ENCODE measurements at places on chromosomes 1 and 21.
A peak's percentile ranks its signal among the peaks of the same experiment; 100 is the strongest.

DNA sequence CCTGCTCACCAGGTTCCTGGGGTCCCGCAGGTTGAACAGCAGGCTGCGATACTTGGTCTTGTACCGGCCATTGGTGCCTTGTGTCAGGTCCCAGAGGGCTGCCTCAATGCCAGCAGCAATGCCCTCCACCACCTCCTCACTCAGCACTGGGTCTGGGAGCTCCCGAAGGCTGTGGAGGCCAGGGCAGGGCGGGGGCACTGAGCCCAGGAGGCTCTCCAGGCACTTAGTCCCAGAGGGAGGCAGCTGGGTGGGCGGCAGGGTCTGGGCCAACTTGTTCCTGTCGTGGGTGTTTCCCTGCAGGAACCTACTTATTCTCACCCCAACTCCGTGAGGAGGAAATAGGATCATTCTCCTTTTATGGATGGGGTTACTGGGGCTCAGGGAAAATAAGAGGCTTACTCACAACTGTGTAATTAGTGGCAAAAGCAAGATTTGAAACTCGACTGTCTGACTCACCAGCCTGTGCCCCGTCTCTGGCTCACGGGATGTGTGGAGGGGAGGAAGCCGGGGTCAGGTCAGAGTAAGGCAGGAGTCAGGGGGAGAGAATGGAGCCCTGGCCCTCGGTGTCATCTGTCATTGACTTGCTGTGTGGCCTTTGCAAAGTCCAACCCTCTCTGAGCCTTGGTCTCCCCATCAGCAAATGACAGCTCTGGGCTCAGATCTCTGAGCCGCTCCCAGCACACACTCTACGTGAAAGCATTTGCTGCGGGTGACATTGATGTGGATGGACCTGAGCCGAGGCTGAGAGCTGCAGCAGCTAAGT is 17.2 kb downstream of the SPOCD1 start:
- DNase-seq: no peak

DNA sequence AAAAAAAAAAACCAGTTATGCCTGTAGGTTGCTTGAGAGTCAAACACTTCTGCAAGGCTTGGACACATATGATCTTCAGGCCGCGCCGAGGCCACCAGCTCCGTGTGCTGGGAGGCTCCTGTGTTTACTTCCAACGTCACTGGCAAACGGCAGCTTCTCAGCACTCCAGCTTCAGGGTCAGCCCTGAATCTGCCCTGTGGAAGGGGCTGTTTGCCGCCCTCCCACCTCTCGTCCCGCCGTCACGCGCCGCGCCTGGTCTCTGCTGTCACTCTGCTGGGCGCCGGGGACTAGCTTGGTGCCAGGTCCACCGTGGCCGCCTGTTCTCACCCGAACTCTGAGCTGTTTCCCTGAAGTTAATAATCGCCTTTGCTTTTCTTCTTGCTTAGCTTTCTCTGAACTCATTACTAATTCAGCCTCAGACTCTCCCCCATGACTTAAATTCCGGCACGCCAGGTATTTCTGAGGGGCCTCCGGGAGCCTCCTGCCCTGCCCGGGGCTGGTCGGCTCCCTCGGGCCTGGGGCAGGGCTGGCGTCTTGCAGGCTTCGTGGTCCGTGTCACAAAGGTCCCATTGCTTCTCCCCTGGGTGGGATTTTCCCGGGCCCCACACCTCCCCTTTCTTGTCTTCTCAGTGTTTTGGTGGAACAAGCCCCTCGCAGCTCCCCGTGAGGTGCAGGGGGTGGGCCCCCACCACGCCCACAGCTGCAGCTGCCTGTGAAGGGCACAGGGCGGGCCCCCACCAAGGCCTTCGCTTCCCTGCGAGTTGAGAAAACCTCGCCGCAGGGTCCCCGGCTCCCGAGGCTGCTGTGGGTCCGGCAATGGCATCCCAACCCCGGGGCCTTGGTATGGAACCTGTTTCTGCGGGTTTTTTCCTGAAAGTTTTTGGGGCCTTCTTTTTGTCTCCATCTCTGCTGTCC is 14.6 kb upstream of the C1orf159 start:
- DNase-seq: no peak

DNA sequence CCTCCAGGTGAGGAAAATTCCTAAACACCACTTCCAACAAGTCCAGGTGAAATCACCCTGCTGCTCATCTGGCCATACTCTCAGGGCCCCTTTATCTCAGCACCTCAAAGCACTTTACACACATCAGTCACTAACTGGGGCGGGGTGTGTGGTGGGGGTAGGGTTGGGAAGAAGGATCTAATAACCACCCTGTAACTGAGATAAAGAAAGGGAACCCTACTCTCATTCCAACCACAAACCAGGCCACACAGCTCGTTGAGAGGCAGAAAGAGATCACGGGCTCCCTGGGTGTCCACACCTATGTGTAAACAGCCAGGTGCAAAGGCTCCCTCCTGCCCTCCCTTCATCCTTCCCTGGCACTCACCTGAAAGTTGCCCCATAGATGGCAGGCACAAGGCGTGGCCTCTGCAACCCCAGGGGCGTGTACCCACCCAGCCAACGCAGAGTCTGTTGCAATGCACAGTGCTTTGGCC is 20.4 kb downstream of the GPR161 start:
- no peak for DNase-seq

- DNase-seq: no peak
These were observed 255.1 kb downstream of the FGGY start for GRCh38 chr1:59552007-59552406.

DNA sequence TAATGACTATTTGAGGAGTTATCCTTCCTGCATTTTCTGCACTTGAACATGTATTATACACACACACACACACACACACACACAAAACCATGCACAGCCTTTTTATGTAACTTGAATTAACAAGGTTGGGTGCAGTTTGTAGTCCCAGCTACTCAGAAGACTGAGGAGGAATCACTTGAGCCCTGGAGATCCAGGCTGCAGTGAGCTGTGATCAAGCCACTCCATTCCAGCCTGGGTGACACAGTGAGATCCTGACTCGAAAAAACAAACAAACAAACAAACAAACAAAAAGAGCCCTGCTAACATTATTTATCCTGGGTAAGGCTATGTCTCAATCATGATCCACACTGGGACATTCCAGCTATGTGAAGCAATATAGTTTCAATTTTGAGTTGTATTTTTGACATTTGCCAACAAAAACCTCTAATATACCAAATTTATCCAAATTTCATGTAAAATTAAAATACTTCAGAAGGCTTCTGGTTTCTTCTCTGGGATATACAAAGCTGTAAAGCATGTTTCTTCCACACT is 156.8 kb downstream of the NTPCR start:
- no peak for DNase-seq

DNA sequence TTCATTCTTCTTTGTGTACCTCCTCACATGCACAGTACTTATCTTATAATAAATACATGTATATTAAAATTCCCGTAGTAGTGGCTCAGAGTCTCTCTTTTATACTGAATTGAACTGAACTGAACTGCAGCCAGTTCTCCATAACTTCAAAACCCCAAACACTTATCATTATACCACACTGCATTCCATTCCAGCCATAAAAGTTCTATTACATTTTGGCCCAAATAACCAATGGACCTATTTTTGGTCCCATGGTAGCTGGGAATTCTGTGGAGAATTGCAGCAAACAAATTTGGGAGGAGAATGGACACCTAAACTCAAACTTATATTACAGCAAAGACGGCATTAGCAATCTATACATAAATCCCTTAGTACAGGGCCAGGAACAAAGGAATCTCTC is 86.6 kb upstream of the C1orf87 start:
- no peak for DNase-seq

DNA sequence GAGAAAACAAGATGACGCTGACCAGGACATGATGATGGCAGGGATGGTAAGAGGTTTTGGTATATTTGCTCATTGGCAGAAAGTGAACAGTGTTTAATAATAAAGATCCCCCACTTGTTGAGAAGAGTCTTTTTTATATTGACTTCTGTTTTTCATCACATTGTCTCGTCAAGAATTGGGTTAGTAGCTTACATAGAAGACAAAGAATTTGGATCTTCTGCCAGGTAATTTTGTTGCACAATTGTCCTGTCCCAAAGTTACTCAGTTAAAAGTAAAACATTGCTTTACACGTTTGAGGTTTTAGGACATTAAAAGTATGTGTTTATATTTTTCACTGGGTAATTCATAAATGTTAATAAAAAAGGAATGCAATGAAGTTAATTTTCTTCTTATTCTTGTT is 48.3 kb upstream of the LAMC2 start:
- DNase-seq: no peak

DNA sequence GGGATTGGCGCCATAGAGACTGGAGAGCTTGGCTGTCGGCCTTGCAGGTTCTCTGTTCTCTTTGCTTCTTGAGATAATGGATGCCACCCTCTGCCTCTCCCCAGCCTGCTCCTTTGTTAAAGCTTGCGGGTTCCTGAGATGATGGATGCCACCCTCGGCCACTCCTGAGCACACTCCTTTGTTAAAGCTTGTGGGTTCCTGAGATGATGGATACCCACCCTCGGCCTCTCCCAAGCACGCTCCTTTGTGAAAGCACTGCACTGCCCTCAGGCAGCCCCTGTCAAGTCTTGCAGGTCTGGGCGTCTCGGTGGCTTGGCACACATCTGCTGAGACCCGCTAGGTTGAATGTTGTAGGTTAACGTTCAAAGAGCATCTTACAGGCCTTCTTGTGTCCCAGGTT is 76.5 kb downstream of the SCCPDH start:
- no peak for DNase-seq

GRCh38 chr21:41349619-41350390 is 12.0 kb upstream of the MX2 start:
- DNase-seq: no peak

- no peak for DNase-seq
These were observed 2.0 kb upstream of the WNT2B start for GRCh38 chr1:112506731-112507130.

DNA sequence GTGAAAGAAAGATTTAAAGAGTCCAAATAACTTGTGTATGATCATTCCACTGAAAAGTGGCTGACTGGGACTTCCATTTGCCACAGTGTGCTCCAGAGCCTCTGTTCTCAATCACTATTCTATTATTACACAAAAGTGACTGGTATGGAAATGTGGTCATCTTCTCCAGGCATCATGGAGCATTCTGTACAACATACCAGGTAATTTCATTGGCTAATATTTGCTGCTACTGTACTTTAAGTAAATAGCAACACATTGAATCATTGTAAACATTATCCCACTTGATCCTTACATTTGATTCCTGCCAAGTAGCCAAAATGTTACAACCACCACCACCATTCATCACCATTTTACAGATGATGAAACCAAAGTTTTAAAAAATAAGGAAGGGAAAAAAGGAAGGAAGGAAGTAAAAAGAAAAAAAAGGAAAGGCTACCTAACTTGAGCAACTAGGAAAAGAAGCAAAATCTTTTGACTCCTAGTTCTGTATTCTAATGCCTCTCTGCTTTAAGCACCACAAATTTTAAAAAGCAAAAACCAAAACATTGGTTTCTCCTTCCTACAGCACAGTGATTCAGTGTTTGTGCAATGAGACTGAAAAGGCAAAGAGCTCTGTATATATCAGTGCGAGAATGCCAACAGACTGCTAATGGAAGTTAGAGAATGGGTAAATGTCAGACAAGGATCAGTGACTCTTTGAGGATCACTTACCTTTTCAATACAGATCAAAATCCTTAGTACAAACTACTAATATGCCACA is 361.4 kb upstream of the PTBP2 start:
- no peak for DNase-seq

GRCh38 chr1:154404984-154405746 is at the start of gene IL6R:
IL6R (plus strand) TSS chr1:154405343; CDS start chr1:154405630, 287 bp downstream.
- DNase-seq: peak; percentile 59

DNA sequence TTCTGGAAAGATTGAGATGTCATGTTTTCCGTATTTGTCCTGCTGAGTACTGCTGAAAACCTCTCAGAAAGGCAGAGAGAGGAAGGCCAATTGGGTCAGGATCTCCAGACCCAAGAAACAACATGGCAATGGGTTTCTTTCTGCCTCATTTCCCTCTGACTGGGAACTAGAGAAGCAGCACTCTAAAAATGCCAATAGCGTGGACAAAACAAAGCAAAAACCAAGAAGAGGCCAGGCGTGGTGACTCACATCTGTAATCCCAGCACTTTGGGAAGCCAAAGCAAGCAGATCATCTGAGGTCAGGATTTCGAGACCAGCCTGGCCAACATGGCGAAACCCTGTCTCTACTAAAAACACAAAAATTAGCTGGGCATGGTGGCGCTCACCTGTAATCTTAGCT is 18.3 kb downstream of the TNFRSF9 start:
- DNase-seq: no peak

DNA sequence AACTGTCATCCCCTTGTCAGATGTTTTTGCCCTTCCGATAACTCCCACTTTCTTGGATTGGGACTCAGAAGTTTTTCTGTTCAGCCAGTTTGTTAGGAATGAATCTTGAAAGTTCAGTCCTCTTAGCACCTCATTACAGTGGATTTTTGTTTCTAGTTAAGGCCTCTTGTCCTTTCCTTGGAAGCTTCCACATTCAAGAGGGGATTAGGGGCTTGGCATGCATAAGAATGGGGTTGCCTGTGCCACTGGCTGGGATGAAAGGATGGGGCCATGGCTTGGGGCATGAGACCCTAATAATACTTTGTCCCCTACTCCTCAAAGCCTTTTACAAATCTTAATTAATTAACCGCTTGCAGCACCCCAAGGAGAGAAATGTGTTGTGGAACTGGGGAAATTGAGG is 2.4 kb upstream of the DHDDS start:
- no peak for DNase-seq

GRCh38 chr1:86502721-86503405 is 34.1 kb downstream of the CLCA1 start:
- DNase-seq: no peak

- DNase-seq: no peak
These were observed 493.5 kb downstream of the DPYD start for GRCh38 chr1:97427371-97427770.

DNA sequence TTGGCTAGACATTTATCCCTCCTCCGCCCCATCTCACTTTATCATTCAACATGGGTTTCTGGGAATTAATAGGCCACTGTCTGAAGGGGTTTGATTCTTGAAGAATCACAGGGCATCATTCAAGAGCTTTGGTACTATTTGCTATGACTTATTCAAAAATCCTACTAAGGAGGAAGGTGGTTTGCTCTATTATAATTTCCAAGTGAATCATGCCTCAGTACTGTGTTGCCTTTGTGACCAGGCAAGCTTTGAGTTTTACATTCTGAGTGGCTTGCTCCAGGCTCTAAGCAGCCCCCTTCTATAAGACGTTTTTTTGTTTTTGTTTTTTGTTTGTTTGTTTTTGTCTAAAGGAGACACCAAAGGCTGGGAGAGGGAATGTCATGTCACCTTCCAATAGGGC is 2.6 kb downstream of the C1orf21 start:
- no peak for DNase-seq

GRCh38 chr1:230341162-230341546 is 85.0 kb downstream of the PGBD5 start:
- DNase-seq: no peak

GRCh38 chr1:67100833-67101232 is 33.9 kb downstream of the C1orf141 start:
- no peak for DNase-seq

DNA sequence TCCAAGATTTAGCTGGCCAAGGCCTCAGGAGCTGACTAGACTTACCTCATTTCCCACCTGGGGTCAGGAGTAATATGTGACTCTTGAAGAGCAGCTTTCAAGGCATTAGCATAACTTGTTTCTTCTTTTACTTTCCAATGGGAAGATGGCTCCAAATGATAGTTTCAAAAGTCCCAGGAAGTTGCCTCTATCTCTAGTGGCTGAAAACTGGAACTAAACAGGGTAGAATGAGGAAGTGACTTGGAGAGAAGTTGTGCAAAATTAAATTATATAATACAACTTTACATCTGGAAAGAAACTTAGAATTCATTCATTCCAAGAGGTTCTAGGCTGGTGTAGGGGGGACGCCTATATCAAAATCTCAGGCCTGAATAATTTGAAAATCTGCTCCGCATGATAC is 250.1 kb upstream of the FMN2 start:
- DNase-seq: no peak

GRCh38 chr1:223198628-223198965 is 55.5 kb upstream of the TLR5 start:
- DNase-seq: no peak

Measured in activated CD4-positive, alpha-beta T cell treated with anti-CD3 and anti-CD28 coated beads, Interleukin-2, amount 50 U/mL, for 24 hours (primary cell).